ENCODE measurements at places on chromosomes 4 and X. TPM values are rescaled to one million over a fixed set of nuclear protein-coding genes. Genes with fewer than 3 reads are reported as not detected.

- DNase-seq: no peak
These were observed 33.0 kb downstream of the GSTCD start for GRCh38 chr4:105741548-105741947.

GRCh38 chrX:153305972-153306371, 15.6 kb downstream of the PNMA6F start:
- DNase-seq: no peak

- DNase-seq: no peak
These were observed 85.8 kb upstream of the PUDP start for GRCh38 chrX:7233580-7234406.

- no peak for DNase-seq
These were observed 27.6 kb upstream of the INTU start for GRCh38 chr4:127604949-127605709.

GRCh38 chr4:42446823-42447222, 49.5 kb downstream of the SHISA3 start:
- DNase-seq: no peak

- DNase-seq: no peak
These were observed 47.9 kb downstream of the TLR10 start for GRCh38 chr4:38734911-38735310.

- no peak for DNase-seq
These were observed 33.4 kb upstream of the ENPP6 start for GRCh38 chr4:184250795-184251669.

DNA sequence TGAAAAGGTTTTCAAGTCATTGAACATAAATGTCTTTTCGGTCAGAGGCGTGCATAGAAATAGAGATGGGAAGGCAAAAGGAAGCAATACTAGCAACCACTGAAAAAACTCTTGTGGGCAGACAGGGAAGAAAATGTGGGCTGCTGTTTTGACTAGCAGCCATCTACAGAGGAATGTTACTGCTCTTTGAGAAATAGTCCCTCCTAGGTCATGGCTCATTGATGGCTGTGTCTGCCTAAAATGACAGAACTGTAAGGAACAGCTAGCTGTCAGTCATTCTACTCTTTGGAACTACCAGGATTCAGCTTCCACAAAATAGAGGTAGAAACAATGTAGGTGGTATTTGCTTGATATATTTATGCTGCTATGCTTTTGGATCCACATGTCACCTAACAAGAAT, 26.9 kb upstream of the TMPRSS11B start:
- DNase-seq: no peak

- no peak for DNase-seq
These were observed 1.1 kb downstream of the CFAP299 start for GRCh38 chr4:80336582-80336981.

DNA sequence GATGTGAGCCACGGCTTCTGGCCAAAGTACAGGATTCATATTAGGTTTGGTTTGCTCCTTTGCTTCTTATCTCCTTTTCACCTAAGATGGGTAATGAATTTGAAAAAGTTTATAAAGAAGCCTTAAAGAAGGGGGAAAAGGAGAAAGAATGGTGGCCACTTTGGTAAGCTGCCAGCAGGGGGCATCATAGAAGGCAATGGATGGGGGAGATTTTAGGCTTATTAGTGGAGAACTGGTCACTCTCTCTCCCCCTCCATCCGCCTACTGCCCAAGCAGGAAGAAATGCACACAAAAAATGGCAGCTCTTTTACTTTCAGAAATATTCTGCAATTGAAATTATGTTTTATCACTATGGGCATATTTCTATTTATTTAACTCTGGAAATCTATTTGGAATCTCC, 32.0 kb downstream of the SPARCL1 start:
- DNase-seq: no peak

- no peak for DNase-seq
These were observed 6.1 kb upstream of the ABRAXAS1 start for GRCh38 chr4:83490876-83491450.

GRCh38 chr4:1251773-1252066, 2.8 kb upstream of the CTBP1 start:
- DNase-seq: no peak

DNA sequence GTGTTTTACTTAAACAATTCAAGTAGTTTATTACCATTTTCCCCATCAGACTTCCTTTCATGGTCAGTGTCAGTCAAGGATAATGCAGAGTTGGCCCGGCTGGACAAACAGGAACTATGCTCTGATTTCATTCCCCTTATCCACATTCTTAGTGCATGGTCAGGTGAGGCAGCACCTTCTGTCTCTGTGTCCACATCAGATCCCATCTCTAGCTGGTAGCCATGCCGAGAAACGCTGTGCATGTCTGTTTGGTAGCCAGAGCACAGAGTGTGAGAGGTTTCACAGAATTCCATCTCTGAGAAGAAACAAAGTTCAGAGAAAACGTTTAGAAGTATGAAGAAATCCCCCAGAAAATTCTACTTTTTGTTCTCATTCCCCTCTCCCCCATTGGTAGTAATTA, 423.7 kb upstream of the TEX13C start:
- DNase-seq: no peak

DNA sequence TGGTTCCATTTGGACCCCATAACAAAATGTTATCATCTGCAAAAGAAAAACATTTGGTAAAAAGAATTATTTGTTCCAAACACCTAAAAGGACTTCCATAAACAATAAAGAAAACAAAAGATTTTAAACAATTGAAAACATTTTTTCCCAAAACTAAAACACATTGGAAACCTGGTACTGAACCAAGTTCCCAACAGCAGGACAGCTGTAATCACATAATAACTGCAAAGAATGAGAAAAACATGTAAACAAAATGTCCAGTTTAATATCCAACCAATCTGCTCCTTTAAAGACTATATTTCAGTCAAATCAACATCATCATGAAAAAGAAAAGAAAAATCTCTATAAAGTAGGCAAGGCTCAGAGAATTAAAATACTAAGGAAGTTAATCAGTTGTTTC, 36.3 kb downstream of the PRDM5 start:
- no peak for DNase-seq

GRCh38 chr4:180610324-180610723, 1632.9 kb upstream of the TENM3 start:
- DNase-seq: no peak

GRCh38 chr4:55386073-55386472, 9.7 kb upstream of the TMEM165 start:
- no peak for DNase-seq

- DNase-seq: no peak
These were observed 137.9 kb upstream of the MAMLD1 start for GRCh38 chrX:150225266-150225665.

- DNase-seq: no peak
These were observed 197.0 kb downstream of the CAMK2D start for GRCh38 chr4:113564493-113564892.

DNA sequence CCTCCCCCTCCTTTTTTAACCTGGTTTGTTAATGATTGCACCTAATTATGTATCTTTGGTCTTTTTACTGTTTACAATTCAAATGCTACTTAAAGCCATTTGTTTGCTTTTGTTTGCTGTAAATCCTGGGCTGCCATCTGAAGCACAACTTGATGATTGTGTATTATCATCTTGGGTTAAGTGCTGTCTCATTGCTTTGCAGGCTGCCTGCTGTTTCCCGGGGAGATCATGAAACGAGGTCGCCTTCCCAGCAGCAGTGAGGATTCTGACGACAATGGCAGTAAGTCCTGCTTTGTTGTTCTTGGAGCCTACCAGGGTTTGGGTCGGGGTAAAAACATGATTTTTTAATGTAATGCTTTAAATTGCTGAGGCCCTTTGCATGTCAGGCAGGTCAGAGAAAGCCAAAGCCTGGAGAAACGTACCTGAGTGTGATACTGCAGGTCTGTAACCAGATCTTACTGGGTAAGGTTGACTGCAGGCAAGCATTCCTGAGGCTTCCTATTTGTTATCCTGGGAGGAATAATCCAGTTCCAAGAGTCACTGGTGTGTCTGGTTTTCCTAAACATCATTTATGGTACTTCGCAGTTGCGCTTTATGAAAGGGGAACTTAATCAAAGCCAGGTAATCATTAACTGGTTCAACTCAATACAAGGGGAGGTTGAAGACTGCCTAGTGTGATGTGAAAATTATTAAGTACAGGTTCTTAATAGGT, 22.2 kb downstream of the JADE1 start:
- no peak for DNase-seq

GRCh38 chrX:40807384-40807783, 72.0 kb upstream of the MED14 start:
- DNase-seq: no peak

DNA sequence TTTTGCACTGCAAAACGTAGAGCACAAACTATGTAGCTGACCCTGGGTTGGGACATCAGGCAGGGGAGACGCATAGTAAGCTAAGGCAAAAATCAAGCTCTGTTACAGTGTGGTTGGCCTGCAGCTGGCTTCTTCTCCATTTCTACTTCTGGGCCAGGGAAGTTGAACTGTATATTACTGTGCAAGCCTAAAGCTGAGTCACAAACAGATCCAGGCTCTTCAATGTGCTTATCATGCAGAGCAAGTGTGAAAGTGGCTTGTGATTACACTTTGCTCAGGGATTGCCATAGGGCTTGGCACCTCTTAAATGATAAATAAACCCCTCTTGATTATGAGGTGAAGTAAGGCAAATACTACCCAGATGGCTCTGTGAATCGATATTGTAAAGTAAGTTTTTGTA, 40.5 kb downstream of the CLDN34 start:
- no peak for DNase-seq

DNA sequence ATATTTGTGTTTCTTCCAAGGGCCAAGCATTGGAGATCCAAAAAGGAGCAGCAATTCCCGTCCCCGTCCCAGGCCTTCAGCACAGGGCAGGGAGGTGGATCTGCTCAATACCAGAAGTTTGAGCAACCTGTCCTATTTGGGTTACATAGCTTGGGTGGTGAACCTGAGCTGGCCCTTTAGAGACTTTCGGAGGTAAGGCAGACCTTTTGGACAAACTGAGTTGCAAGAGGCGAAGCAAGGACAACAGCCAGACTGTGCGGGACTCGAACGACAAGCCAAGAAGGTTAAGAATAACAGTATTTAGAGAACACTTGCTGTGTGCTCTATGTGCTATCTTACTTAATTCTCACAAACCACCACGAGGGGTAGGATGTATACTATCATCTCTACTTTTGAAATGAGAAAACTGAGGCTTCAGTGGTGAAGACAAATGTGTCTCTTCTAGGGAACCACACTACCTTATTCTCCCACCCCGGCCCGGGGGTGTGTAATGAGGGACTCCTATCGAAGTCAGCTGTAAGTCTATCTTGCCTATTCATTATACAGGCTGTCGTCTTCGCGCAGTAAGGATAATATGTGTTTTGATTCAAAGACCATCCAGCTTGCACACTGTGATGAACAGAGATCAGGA, 1.3 kb downstream of the NOP14 start:
- no peak for DNase-seq

The C4orf51 gene
- not detected for total RNA-seq

The XAGE2 gene
- 1.1 TPM for total RNA-seq

The MAOB gene
- total RNA-seq: 23.4 TPM

The MMRN1 gene
- total RNA-seq: 32.0 TPM

The EDA gene
- 13.8 TPM for total RNA-seq

The LRRC66 gene
- 2.2 TPM for total RNA-seq

The GLRA3 gene
- total RNA-seq: not detected

The GLOD5 gene
- total RNA-seq: not detected
